Airway epithelial cell (primary cell): ENCODE measurements at places on chromosomes 1 and 21. TPM values are rescaled to one million over a fixed set of nuclear protein-coding genes. Genes with fewer than 3 reads are reported as not detected.

The CFAP107 gene
- total RNA-seq = not detected in 2 replicates

The NTMT2 gene
- not detected in 2 replicates for total RNA-seq

The SYCP1 gene
- not detected in 2 replicates for total RNA-seq

The MRPL37 gene
- 121 and 145 TPM in 2 replicates for total RNA-seq

The C4BPB gene
- not detected in 2 replicates for total RNA-seq

The ANGPTL1 gene
- total RNA-seq = not detected in 2 replicates

The VANGL2 gene
- total RNA-seq = 9.9 and 16.4 TPM in 2 replicates

The ANGPTL3 gene
- not detected in 2 replicates for total RNA-seq

The KRTAP12-1 gene
- not detected in 2 replicates for total RNA-seq

The FAM151A gene
- not detected in 2 replicates for total RNA-seq

The CLDN14 gene
- not detected in 2 replicates for total RNA-seq

The RXRG gene
- not detected in 2 replicates for total RNA-seq

The CLCN6 gene
- 4.4 and 7.1 TPM in 2 replicates for total RNA-seq

The SYNJ1 gene
- 2.2 and 3.2 TPM in 2 replicates for total RNA-seq

The NIBAN1 gene
- total RNA-seq = 2.6 and 3.1 TPM in 2 replicates

The DPT gene
- not detected in 2 replicates for total RNA-seq

The CSMD2 gene
- total RNA-seq = not detected in 2 replicates
